Stimulated activated CD4-positive, alpha-beta T cell treated with anti-CD3 and anti-CD28 coated beads, TNF-alpha, amount 100 ng/mL, for 1 hour (primary cell): ENCODE measurements at places on chromosomes 3 and 15.

- no peak for DNase-seq
Measured at GRCh38 chr3:109900783-109901182, 563.4 kb upstream of the DPPA4 start.

- no peak for DNase-seq
Measured at GRCh38 chr3:106117490-106117858, 248.7 kb upstream of the CBLB start.

DNA sequence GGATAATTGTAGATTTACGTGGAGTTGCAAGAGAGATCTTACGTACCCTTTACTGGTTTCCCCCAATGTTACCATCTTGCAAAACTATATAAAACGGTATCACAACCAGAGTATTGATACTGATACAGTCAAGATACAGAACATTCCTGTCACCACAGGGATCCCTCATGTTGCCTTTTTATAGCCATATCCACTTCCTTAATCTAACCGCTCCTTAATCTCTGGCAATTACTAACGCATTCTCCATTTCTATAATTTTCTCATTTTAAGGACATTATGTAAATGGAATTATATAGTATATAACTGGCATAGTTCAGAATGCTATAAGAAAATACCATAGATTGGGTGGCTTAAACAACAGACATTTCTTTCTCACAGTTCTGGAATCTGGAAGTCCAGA is 61.1 kb downstream of the SEC22A start:
- no peak for DNase-seq

DNA sequence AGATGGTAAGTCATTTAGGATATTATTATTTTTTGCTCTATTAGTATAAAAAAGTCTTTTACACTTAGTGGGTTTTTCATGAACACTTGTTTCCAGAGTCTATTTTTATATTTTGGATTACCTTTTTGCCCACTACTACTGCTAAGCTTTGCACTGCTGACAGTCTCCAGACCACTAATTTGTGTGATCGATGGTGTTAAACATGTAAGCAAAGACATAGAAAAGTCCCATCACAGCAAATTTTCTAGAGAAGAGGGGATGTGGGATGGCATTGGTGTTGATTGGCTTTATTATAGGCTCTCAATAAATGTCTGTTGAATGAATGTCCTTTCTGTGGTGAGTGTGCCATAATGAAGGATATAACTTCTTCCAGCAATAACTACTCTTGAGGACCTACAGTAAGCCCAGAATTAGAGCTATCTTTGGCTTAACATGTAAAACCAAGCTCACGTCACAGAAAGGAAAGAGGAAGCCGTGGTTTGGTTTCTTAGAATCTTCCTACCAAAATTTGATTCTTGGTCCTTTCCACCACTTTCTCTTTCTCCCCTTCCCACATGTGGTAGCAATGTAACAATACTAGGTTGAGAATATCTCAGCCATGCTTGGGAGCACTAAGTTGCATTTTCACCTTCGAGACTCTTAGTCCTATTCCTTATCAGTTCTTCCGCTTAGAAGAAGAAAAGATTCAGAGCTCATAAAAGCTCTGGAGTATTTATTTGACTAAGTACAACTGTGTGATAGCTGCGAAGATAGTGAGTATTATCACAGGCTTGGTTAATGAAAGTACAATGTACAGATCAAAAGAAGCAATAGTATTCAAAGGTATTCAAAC is 90.6 kb upstream of the UMPS start:
- no peak for DNase-seq

- DNase-seq = no peak
Measured at GRCh38 chr3:54206874-54207273, 84.5 kb downstream of the CACNA2D3 start.

GRCh38 chr15:98127586-98127985 is 167.1 kb downstream of the ARRDC4 start:
- DNase-seq = no peak

DNA sequence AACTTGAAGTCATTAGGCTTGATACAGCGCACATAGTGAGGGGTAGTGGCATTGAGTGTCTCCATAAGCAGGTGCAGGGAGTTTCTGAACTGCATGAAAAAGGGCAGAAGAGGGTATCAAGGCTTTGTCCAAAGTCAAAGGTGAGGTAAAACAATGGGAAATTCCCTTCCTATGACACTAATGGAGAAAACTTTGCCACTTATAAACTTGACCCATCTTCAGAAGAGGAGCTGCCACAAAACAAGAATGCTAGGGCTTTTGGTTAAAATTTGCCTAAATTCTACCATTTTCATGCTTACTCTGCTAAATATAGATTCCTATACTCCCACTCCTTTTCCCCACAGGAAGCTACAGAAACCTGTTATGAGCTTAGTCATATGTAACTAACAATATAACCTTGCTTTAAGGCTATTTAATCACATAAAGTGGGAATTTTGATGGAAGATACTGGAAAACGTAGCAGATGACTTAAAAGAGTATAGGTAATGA is 87.5 kb upstream of the MYO5C start:
- DNase-seq = no peak

- DNase-seq = no peak
Measured at GRCh38 chr15:34259566-34259965, 34.8 kb downstream of the EMC4 start.

GRCh38 chr3:11720304-11720898 is 76.7 kb upstream of the VGLL4 start:
- DNase-seq = no peak

- no peak for DNase-seq
Measured at GRCh38 chr15:71448688-71449114, 333.4 kb downstream of the THSD4 start.

GRCh38 chr3:72888546-72889309 is 882 bp downstream of the GXYLT2 start:
- DNase-seq = no peak

- no peak for DNase-seq
Measured at GRCh38 chr3:181458857-181459256, 252.9 kb upstream of the SOX2 start.

GRCh38 chr3:71153713-71154112 is 429.8 kb downstream of the FOXP1 start:
- DNase-seq = no peak

GRCh38 chr15:97502038-97502437 is 458.5 kb upstream of the ARRDC4 start:
- no peak for DNase-seq

DNA sequence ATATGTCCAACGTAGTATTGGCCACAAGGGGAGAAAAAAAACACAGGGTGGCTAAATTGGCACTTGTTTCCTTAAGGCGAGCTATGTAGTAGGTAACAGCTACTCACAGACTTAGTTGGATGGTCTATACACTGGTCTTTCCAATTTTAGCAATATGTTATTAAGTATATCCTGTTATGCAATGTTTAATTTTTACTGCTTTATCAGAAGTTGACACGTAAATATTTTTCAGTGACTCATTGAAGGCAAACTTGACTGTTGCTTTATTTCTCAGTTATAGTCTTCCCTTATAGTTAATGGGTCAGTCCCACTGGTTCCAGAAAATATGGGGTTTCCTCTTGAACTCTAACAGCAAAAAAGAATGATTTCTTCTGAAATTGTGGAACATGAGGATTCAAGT is 46.5 kb downstream of the ADPGK start:
- no peak for DNase-seq

DNA sequence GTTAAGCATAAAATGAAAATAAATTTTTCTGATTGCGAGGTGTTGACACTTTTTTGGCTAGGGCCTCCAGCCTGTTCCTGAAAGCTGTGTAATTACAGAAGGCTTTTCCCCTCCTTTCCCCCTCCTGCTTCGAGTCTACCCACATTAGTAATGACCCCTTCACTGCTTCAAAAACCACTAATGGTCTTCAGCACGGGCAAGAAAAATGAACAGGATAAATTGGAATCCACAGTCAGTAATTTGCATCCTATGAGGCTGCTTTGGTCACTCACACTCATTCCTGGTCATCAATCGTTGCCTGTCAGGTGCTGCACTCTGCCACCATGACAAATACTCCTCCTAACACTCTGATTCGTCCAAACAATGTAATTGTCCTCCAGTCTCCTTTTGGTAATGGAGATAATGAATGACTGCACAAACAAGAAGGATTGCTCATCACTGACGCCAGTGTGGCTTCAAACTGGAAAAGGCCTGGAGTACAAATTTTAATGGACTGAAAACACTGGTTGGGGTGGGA is 148.6 kb downstream of the MEIS2 start:
- no peak for DNase-seq

DNA sequence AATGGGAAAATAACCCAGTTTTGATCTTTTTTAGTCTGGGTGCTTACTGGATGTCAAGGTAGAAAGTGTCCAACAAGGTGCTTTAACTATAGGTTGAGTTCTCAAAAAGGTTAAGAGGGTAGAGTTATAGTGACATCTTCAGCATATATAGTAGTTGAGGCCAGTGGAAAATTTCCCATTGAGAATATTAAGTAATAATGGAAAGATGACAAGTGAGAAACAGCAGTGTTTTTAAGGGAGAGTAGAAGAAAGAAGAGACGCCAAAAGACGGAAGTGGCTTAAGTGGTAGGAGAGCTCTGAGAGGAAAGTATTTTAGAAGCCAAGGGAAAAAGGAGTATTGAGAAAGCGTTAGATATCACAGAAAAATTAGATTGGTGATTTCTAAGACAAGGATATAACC is 10.6 kb downstream of the SPRED1 start:
- DNase-seq = no peak

DNA sequence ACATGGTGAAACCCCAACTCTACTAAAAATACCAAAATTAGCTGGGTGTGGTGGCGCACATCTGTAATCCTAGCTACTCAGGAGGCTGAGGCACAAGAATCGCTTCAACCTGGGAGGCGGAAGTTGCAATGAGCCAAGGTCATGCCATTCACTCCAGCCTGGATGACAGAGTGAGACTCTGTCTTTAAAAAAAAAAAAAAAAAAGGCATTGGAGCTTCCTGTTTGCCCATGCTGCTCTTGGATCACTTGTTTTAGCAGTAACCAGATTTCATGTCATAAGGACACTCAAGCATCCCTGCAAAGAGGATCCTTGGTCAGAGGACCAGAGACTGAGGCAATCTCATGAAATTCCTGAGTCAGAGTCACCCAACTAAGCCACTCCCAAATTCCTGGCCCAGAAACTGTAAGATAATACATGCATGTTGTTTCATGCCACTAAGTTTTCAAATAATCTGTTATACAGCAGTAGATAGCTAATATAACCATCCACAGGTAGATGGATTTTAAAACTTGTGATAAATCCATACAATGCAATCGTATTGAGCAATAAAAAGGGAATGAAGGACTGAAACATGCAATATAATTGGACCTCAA is 82.0 kb upstream of the XXYLT1 start:
- DNase-seq = no peak

- DNase-seq = no peak
Measured at GRCh38 chr3:194049394-194049793, 86.6 kb upstream of the HES1 start.

- DNase-seq = no peak
Measured at GRCh38 chr15:40072216-40072990, 33.4 kb upstream of the SRP14 start.

- no peak for DNase-seq
Measured at GRCh38 chr3:58051196-58051595, 43.0 kb downstream of the FLNB start.

DNA sequence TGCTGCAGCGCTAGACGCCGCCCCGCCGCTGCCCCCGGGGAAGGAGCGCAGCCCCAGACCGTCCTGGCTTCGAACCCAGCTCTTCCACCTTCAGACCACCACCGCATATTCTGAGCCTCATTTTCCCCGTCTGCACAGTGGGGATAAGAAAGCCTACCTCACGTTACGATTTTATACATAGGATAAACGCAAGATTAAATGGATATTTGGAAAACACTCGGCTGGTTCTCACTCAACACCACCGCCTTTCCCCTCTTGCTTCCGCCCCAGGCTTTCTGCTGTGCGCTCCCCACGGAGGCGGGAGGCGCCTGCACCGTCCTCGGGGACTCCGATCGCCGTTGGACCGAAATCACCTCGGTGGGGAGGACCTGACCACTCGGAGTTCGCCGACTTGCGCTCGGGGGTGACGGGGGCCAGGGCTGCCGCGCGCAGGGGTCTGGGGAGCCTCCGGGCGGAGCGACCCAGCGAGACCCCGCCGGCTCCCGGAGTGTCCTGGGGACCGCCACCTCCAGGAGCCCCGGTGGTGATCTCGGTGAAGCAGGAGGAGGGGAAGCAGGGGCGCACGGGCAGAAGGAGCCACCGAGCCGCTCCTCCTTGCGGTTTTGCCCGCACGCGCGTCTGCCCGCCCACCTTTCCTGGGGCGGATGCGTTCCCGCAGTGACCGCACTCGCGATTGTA is 4.0 kb downstream of the FBXL22 start:
- no peak for DNase-seq

DNA sequence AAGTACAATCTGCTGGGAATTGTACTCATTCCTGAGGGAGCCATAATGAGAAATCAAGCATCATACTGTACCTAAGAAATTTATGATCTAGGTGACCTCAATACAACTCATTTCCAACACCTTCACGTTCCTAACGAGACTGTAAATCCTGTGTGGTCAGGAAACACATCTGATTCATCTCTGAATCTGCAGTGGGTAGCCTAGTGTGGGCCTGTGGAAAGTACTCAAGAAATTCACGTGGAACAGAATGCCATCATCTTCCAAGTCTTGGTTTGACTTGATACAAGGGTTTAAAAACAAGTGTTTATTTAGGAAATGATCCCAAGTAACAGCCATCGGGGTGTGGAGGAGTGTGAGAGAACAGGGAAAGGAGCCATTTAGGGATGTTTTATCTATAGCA is 568.9 kb downstream of the EDEM1 start:
- no peak for DNase-seq

- no peak for DNase-seq
Measured at GRCh38 chr3:135911110-135911509, 54.4 kb upstream of the PPP2R3A start.

GRCh38 chr3:162605651-162606204 is 1109.1 kb downstream of the OTOL1 start:
- DNase-seq = no peak

GRCh38 chr3:38738630-38739395 is 77.2 kb downstream of the SCN10A start:
- DNase-seq = no peak

GRCh38 chr3:171838218-171838720 is 4.9 kb upstream of the TMEM212 start:
- no peak for DNase-seq

DNA sequence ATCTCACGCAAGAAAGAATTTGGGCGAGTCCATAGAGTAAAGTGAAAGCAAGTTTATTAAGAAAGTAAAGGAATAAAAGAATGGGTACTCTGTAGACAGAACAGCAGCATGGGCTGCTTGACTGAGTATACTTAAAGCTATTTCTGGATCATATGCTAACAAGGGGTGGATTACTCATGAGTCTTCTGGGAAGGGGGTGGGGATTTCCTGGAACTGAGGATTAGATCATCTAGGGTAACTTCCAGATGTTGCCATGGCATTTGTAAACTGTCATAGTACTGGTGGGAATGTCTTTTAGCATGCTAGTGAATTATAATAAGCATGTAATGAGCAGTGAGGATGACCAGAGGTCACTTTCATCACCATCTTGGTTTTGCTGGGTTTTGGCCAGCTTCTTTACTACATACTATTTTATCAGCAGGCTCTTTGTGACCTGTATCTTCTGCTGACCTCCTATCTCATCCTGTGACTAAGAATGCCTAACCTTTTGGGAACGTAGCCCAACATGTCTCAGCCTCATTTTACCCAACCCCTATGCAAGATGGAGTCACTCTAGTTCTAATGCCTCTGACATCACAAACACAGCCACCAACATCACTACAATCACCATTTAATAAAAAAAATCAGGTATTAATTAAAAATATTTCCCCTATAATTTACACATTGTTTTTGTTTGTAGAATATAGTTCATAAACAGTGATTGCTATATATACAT is 890.7 kb upstream of the EPHA6 start:
- DNase-seq = no peak
